ENCODE measurements at places on chromosomes 11 and 22.

- no peak for DNase-seq
Observed at GRCh38 chr11:123682696-123683410, 28.4 kb upstream of the SCN3B start.

- DNase-seq: no peak
Observed at GRCh38 chr11:83540728-83541127, 254.6 kb upstream of the CCDC90B start.

DNA sequence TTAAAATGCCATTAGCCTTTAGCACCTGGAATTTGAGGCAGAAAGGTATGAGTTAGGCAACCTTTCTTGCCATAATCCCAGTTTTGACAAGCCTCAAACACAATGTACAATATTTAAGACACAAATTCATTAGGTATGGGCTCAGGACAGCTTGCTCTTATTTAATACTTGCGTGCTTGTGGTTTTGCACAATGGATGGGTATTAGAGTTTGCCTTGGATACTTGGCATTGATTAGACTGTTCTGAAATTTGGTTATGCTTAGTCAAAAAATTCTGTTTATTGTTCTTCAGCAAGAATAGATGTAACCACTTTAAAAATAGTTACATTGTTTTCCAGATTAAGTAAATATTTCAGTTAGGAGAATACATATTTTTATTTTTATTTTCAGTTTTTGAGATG, 5.4 kb upstream of the C11orf65 start:
- no peak for DNase-seq

DNA sequence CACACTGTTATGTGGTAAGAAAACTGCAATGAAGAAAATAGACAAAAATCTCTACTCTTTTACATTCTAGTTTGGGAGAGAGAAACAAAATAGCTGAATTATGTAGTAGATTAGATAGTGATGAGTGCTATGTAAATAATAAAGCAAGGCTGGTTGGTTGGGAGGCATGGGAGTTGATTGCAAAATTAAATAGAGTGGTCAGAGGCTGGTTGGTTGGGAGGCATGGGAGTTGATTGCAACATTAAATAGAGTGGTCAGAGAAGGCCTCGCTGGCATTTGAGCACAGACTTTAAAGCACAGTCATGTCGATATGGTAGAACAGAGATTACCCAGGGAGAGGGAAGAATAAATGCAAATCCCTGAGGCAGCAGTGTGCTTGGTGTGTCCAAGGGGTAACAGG, 22.4 kb downstream of the SIK2 start:
- DNase-seq: no peak

- DNase-seq: no peak
Observed at GRCh38 chr11:72924568-72925190, 110.5 kb downstream of the ATG16L2 start.

DNA sequence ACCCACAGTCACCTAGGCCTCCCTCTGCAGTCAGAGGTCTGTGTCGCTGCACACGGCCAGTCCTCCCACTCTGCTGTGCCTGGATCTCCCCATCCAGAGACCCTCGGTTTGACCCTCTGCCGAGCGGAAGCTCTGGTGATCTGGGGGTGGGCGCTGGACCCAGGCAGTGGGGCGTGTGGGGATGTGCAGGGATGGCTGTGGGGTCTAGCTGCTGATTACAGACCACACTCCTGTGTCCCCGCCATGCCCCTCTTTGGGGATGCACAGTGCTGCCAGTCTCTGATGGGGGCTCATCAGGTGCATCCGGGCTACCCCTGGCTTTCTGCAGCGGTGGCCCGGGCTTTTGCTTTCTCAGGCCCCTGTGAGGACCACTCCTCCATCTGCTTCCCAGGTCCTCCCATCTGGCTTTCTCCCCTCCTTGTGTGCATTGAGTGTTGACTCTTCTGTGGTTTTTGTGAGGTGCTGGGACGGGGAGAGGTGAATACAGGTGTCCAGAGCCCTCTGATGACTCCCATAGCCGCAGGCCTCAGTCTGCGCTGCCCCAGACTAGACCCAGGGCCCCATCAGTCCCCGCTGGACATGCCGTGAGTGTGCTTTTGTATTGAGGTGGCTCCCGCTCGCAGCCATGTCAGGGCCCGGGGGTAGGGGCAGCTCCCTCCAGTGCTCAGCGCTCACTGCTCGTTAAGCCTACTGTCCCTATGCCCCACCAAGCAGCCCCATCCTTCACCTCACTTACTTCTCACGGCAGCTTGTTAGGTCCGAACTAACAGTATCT, 251.6 kb downstream of the TBC1D22A start:
- DNase-seq: no peak

GRCh38 chr11:68099474-68100405, 21.4 kb downstream of the CHKA start:
- DNase-seq: no peak

- DNase-seq: no peak
Observed at GRCh38 chr11:30985536-30985935, 384.0 kb downstream of the DCDC1 start.

DNA sequence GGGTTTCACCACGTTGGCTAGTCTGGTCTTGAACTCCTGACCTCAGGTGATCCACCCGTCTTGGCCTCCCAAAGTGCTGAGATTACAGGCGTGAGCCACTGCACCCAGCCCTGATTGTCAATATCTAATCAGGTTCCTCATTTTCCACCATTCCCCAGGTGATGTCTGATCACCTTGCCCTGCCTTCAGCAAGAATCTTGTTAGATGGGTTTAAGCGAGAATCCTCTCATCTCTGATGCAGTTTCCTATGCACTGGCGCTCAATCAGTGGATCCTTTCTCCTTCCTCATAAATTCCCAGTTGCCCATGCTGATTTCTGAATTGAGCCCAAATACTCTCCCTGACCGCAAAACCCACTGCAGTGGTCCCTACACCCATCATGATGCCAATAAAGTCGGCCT, 664 bp upstream of the ZC3H7B start:
- DNase-seq: no peak

- DNase-seq: no peak
Observed at GRCh38 chr11:46363455-46364005, 16.3 kb downstream of the DGKZ start.

DNA sequence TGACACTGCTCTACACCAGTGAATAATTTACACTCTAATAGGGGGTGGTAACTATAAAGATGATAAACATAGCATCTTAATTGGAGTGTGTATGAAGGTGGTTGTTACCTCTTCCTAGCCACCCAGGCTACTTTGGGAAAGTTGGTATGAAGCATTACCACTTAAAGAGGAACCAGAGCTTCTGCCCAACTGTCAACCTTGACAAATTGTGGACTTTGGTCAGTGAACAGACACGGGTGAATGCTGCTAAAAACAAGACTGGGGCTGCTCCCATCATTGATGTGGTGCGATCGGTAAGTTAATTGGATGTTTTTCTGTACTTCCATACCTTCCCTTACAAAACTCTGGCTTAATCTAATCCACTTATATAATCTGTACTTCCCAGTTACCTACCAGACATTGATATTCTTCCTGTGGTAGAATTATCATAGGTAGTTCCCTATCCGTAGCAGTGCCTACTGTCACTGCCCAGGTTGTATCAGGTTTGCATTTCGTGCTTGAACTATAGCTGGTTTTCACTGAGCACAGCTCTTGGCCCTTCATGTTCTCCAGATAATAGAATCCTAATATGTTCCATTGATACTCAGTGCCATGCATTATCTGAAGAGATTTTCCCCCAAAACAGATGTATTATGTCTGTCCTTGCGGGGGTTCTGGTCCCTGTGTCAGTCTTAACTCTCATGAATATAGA, 2.2 kb downstream of the RPL27A start:
- no peak for DNase-seq

- no peak for DNase-seq
Observed at GRCh38 chr11:7872890-7873289, 58.2 kb downstream of the OR10A6 start.

- no peak for DNase-seq
Observed at GRCh38 chr11:22775248-22775647, 54.4 kb downstream of the SVIP start.

- DNase-seq: no peak
Observed at GRCh38 chr11:32200136-32200847, 109.4 kb downstream of the RCN1 start.

GRCh38 chr11:83364500-83365045, 78.4 kb upstream of the CCDC90B start:
- DNase-seq: no peak

GRCh38 chr22:43017525-43018460, 2.8 kb upstream of the PACSIN2 start:
- DNase-seq: no peak

DNA sequence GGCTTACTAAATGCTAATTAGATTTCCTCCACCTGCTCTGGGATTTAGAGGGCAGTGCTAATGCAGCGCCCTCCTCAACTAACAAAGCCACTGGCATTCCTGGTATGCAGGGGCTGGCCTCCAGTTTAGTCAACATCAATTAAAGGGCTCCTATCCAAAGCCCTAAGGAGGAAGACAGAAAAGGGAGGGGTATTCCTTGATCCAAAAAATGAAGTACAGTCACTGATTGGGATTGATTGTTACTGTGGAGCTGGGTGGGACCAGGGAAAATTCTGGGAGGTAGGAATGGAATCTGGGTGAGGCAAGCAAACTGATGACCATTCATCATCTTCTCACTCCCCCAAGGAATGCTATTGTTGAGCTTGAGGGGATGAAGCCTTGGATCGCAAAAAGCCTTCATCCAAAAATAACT, 52.2 kb downstream of the GAB2 start:
- no peak for DNase-seq

DNA sequence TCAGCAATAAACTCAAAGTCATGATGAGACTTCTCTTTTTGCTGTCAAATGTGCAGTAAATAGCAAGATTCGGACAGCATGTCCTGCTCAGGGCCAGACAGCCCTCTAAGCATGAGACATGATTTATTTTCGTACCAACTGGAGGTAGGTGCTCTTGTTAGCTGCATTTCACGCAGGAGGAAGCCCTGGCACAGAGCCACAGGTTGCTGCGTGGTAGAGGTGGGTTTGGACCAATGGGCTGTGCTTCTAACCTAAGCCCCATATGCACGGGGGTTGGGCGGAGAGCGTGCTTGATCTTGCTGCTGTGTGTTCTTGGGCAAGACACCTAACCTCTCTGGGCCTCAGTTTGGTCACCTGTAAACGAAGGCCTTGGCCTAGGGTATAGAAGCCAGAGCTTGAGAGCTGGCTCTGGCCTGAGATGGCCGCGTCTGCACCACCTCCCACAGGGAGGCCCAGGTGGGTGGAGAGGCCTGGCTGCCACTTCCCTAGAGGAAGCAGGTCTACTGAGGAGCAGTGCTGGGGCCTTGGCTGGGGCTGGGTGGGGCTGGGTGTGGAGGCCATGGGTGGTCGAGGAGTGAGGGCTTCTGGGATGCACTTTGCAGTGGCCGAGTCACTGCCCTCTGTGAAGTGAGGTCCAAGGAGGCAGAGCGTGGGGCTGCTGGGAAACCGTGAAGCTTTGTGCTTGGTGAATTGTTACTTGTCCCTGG, 38.5 kb upstream of the GRAMD4 start:
- DNase-seq: no peak

GRCh38 chr22:44195189-44195871, 14.6 kb downstream of the PARVG start:
- no peak for DNase-seq

DNA sequence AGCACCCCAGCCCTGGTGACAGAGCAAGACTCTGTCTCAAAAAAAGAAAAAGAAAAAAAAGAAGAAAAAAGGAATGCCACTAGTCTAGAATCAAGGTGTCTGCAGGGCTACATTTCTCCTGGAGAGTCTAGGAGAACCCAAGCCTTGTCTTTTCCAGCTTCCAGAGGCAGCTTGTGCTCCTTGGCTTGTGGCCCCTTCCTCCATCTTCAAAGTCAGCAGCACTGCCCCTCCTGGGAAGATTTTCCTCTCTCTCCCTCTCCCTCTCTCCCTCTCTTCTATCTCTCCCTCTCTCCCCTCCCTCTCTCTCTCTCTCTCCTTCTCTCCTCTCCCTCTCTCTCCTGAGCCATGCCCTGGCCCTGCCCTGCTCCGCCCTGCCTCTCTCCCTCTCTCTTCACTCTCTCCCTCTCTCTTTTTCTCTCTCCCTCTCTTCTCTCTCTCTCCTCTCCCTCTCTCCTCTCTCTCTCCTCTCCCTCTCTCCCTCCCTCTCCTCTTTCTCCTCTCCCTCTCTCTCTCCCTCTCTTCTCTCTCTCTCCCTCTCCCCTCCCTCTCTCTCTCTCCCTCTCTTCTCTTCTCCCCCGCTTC, 97.7 kb upstream of the FGF3 start:
- no peak for DNase-seq

DNA sequence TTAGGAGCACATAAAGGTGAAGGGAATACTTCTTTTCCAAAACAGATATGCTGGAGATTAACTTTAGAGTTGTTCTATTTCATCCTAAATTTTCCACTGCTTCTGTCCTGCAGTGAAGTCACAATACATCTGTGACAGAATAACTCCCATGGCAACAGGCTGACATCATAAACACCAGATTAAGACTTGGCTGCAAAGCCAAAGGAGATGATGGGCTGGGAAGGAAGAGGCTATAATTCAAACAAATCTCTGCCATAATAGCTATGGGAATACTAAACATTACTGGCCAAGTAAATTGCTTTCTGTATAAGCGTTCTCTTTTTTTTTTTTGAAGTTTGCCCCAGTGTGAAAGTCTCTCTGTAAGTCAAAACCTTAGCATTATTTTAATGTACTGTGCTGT, 107.7 kb downstream of the CADM1 start:
- no peak for DNase-seq

DNA sequence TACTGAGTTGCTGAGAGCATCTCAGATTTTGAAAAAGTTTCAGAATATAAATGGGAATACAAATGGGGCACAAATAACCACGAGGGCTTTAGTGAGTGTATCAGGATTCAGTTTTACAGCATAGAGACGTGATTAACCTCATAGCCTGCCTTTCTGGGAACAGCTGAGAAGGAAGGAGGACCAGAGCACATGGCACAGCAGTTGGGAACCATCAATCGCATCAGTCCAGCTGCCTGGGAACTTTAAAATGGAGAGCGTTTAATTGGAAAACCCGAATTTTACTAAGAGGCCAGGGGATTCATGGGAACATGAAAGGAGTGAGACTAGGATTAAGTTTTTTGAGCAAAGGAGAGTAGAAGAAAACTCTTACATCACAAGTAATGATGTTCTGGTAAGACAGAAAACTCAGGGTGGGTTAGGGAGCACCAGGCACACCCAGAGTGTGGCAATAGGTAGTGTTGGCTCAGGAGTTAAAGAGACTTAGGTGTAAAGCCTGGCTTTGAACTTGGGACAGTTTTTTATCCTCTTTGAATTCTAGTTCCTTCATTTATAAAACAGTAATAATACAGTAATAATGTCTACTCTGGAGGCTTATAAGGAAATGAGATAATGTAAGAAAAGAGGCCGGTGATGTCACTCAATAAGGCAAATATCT, 40.2 kb downstream of the FZD4 start:
- DNase-seq: no peak

- DNase-seq: no peak
Observed at GRCh38 chr22:38938221-38938620, 19.2 kb upstream of the APOBEC3A start.

- no peak for DNase-seq
Observed at GRCh38 chr11:32353884-32354283, 81.5 kb downstream of the WT1 start.

Measured in GM19239 (cell line).